ENCODE measurements at places on chromosomes 11 and 22.

- no peak for DNase-seq
These were observed 20.3 kb upstream of the CCDC90B start for GRCh38 chr11:83306200-83307080.

- DNase-seq, result no peak
These were observed 12.2 kb downstream of the ATG16L2 start for GRCh38 chr11:72826191-72826941.

DNA sequence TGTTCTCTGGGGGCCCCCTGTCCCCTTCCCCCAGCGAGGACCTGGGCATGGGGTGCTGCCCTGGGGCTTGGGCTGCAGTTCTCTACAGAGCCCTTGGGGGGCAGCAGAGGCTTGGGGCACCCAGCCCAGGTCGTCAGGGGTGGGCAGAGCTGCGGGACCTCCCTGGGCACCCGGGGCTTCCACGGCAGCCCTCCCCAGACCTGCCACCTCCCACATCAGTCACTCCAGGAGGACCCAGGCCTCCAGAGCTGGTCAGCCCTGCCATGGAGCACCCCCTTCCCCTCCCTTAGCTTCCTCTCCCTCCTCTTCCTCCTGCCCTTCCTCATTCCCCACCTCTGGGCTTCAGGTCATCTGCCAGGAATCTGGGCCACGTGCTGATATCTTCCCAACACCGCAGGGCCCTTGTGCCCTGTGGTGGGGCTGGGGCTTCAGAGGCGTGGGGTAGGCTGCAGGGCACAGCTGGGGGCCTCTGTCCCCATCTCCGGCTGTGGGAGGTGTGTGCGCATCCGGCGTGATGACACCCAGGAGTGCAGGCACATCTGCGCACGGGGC, 5.8 kb downstream of the TSPAN4 start:
- DNase-seq, result peak; percentile 60

DNA sequence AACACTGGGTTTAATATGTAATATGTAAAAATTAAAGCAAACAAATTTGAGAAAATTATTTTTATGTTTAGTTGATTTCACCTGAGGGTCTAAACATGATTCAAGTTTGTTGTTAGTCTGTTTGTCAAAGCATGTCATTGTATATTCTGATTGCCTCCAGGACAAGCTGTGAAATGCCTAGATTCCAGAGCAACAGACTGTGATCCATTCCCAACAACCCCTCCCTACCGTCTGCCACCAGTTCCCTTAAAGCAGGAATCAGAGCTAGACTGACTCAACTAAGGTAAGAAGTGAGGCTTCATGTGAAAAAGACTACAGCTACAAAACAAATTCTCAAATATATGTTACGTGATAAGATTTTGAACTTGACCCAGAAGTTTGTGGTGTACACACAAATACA, 304.2 kb downstream of the RAB38 start:
- no peak for DNase-seq

DNA sequence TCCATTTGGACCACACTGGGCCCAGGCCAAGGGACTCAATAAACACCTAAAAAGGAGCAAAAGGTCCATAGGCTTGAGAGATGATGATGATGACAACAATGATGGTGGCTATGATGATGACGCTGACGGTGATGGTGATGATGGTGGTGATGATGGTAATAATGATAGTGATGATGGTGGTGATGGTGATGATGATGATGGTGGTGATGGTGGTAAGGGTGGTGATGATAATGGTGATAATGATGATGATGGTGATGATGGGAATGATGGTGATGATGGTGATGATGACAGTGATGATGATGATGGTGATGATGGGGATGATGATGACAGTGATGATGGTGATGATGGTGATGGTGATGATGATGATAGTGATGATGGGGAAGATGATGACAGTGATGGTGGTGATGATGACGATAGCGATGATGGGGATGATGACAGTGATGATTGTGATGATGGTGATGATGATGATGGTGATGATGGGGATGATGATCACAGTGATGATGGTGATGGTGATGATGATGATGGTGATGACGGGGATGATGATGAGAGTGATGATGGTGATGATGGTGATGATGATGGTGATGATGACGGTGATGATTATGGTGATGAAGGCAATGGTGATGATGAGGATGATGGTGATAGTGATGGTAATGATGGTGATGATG, 7.1 kb upstream of the RASD2 start:
- no peak for DNase-seq

DNA sequence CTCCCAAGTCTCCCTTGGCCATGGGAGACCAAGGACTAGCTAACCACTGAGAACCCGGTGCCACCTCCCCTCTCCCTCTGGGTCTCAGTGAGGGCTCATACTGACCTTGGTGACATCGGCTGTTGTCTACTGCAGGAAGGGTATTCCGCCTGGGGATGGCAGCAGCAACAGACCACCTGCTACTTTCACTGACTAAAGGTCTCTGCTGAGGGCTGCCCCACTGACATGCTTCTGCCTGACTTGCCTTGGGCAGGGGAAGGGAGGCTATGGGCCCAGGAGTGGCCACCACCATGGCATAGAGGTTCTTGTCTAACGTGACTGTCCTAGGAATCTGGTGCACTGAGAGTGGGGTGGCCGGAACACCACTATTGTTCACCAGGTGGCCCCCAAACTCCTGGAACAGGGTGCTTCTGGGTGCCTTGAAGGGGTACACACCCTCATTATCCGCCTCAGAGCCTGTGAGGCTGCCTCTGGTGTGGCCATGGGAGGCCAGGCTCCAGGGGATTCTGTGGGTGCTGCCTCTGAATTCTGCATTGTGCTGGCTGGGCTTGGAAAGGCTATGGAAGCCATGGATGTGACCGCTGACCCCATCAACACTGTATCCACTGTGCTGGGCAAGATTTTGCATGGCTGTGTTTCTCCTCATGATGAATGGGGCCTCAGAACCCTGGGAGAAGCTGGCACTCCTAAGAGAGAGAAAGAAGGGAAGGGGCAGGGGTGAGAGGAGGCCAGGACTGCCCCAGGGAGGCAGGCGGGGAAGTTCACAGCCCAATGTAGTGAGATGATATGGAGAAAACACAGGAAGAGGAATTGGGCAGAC, 38.3 kb downstream of the GAB4 start:
- no peak for DNase-seq

- peak; percentile 58 for DNase-seq
These were observed 17.3 kb downstream of the APOL2 start for GRCh38 chr22:36221799-36222751.

- no peak for DNase-seq
These were observed 10.3 kb downstream of the PARVG start for GRCh38 chr22:44191036-44191454.

DNA sequence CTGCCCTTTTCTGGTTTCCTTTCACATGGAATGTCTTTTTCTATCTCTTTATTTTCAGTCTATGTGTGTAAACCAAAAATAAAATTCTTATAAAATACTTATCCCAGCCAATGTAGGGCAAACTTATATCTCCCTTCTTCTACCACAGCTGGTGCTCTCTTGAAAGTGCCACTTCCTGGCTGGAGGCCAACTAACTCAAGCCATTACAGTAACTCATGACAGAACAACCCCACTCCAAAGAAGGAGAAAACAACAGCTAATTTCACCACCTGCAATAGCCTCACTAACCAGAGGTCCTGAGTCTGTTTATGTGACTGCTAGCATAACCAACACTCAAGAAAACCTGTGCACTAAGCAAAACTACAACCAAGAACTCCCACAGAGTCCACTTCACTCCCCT, 74.9 kb upstream of the DBX1 start:
- DNase-seq, result no peak

DNA sequence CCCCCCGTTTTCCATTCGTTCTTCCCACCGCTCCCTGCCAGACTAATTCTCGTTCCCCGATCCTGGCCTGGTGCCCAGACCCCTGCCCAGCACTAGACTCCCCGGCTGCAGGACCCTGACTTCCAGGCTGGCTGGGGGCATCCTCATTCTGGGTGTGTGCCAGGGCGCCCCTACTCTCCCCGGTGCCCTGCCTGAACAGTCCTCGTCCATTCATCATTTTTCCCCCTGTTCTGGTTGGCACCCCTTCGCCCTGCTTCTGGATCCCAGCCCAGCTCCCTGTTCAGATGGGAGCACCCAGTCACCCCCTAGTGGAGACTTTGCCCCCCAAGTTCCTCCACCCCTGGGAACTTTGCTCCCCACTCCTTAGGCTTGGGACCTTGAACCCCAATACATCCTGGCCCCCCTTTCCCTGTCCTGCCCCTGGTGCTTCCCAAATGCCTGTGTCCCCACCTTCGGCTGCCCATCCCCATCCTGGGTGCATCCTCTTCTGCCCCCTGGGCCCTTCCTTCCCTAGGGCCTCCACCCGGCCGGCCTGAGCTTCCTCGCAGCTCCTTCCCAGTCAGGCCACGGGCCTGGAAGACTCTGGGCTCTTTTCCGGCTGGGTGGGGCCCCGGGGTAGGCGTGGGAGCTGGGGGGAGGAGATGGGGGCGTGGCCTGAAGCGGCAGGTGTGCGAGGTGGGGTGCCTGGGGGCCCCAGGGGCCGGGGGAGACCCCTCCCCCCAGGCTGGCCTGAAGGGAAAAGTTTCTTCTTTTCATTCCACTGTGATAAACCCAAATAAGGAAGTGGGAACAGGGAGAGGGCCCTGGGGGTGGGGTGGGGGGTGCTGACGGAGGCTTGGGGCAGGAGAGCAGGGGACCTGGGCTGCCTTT, 908 bp downstream of the PLCB3 start:
- DNase-seq, result no peak

GRCh38 chr11:46521961-46522681, 71.7 kb downstream of the AMBRA1 start:
- DNase-seq, result no peak

DNA sequence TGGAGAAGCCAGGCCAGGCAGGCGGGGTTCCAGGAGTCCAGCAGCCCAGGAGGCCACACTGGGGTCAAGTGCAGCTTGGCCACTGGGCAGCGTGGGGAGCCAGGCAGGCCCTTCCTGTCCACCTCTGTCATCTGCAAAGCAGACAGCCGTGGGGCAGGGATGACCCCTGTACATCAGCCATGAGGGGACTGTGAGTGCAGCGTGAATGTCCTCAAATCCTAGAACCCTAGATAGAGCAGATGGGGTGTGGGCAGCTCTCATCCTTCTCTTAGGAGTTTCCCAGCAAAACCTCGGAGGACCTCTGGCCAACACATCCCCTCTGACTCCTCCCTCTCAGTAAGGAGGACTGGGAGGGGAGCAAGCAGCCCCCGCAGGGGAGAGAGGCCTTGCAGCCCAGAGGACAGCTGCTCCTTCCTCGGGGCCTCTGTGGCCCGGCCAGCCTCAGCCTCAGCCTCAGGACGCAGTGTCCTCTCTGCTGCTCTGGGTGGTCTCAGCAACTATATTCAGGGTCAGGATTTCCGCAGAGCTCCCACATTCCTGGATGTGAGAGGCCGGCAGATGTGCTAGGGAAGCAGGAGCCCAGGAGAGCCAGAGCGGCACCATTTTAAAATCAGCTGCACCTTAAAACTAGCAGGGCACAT, 820.5 kb downstream of the BRD1 start:
- no peak for DNase-seq

DNA sequence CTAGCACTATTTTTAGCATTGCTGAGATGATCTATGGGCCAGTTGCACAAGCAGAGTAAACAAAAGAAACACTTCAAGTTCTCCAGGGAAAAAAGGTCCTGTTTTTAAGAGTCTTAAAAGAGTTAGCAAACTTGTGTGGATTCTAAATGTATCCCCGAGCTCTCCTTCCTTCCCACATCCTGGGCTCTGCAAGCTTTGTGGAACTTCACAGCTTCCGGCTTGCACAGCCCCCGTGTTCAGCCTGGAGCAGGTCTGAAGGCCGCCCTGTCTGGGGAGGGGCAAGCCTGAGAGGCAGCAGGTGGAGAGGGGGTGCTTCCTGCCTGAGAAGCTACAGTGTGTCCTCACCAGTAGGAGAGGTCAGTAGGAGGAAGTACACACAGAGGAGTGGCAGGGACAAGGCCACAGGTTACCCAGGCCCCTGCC, 35.1 kb upstream of the SUSD2 start:
- DNase-seq, result peak; percentile 69

DNA sequence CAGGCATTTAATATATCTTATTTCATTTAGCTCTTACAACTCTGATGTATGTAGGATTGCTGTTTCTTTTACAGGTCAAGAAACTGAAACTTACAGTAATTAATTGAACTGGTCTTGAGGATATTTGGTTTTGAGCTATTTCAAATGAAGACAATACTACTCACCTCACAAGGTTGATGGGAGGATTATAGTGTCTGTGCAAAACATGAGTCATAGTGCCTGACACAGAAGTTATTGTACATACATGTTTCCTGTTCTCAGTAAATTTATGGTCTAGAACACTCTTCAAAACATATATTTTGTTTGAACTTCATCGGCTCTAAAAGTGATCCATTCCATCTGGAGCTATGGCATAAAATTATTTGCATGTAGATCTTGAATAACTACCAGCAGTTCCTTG, 61.9 kb downstream of the CECR2 start:
- no peak for DNase-seq

DNA sequence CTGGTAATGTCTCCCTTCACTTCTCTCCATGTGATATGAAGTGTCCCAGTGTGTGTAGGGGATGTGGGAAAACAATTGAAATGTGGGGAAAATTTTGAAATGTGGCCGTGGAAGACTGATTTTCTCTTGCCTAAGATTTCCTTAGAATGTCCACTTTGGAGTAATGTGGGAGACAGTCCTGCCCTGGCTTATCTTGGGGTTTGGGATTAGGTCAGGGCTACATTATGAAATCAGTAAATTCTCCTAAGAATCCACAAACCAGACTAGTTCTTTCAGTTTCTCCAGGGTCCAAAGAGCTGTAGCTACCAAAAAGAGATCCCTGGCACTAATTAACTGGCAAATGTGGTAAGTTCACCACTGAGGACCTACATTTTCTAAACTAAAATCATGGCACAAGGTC, 22.8 kb downstream of the YPEL4 start:
- no peak for DNase-seq

DNA sequence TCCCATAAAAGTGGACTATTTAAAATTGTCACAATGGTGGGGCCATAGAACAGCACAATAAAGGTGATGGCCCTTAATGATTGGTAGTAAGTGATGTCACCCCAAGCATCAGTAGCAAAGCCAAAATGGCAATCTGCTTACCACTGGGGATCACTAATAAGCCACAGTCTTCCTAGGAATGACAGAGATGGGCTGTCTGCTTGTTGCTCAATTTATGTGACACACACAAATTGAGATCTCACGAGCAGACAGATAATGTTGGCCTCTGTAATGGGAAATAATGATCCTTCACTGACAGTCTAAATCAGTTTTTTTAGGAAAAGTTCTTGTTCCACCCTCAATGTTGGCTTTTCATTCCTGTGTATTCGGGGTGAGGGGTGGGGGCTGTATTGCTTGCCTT, 515.1 kb downstream of the BRD1 start:
- no peak for DNase-seq

GRCh38 chr22:30202531-30203006, 44.0 kb downstream of the LIF start:
- no peak for DNase-seq

DNA sequence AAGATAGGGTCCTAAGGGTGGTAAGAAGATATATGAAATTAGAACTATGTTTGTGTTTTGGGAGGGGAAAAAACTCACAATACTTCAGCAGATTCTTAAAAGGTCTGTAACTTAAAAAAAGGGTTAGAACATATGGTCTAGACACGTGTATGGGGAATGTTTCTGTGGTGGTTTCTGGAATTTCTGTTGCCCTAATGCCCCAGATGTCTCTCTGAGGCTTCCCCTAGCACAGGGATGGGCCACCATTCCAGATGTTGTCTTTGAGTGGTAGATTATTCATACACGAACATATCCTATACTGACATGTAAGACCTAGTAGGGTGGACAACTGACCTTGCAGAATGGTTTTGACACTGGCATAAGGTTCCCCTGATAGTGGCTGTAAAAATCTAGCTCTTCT, 26.2 kb downstream of the EHF start:
- no peak for DNase-seq

- DNase-seq, result no peak
These were observed 35.2 kb downstream of the SGSM1 start for GRCh38 chr22:24841261-24841660.
